ENCODE measurements at places on chromosomes 4 and X.

DNA sequence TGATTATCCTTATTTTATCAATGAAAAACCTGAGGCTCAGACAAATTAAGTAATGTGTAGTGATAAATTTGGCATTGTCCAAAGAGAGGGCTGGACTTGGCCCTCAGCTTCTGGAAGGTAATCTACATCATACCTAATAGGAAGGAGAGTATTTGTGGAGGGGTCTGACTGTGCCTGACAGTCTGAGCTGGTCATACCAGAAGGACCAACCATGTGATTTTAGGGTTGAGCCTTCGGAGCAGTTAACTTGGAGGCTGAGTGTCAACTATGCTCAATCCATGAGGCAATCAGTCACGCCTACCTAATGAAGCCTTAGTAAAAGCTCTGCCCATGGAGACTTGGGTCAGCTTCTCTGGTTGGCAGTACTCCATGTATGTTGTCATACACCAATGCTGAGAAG is 136.4 kb downstream of the CPE start:
- DNase-seq = no peak

- DNase-seq = no peak
Observed at GRCh38 chr4:124710911-124711310, 1.6 kb downstream of the ANKRD50 start.

DNA sequence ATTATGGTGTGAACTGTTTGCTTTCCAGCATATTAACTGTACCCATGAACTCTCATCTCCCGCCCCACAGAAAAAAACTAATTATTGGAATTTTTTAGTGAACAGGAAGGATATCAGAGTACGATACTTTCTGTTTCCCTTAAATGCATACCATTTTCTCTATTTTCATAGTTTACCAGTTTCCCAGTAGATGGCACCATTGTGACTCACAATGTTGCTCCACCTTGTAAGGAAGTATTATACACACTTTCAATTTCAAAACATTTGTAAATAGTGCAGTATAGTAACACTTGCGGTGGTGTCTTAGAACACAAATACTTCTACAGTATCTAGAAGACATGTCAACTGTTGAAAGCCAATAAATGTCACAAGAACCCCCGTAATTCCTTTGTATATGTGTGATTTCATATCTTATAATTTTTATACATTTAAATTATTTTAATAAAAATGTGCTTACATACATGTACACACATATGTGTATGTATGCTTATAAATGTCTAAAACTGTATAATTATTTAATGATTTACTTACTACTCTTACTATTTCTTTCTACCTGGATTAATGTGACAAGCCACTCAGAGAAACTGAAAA is 167.3 kb downstream of the SLIT2 start:
- peak; percentile 50 for DNase-seq

- no peak for DNase-seq
Observed at GRCh38 chrX:20789103-20789502, 522.4 kb upstream of the RPS6KA3 start.

GRCh38 chr4:107037199-107037584 is 1.1 kb upstream of the DKK2 start:
- no peak for DNase-seq

GRCh38 chr4:154335588-154335987 is 156.0 kb downstream of the DCHS2 start:
- DNase-seq = no peak
